ENCODE measurements at places on chromosomes 11 and 22.

DNA sequence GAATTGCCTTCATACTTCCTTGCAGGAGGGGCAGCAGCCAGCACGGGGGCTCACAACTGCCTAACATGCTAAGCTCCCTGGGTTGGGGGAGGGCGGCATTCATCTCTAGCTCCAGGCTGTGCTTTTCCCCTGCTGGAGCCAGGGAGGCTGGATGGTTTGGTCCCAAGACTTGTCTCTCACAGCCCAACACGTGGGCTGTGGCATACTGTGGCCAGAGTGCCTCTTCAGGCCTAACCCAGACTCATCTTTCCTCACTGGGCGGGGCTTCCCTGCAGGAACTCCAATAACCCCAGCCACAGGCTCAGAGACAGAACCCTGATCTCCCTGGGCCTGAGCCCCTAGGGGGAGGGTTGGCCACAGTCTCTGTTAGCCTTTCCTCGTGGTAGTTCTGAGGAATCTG, 121.9 kb upstream of the PLET1 start:
- no peak for DNase-seq

- DNase-seq = no peak
Measured at GRCh38 chr11:106813806-106814205, 204.5 kb downstream of the GUCY1A2 start.

DNA sequence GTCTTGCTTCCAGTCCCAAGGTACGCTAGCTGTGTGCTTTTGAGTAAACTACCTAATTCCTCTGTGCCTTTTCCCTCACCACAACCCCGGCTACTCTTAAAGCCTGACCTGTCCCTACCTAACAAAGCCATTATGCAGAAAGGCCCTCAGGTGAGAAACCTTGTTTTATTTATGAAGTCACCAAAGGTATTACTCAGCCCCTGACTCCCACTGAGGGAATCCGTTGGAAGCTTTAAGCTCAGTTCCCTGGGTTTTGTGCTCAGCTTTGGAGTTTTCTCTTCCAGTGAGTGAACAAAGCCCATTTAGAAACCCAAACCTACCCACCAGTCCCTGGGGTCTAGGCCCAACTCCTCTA, 90.9 kb downstream of the APIP start:
- DNase-seq = no peak

GRCh38 chr11:46414466-46414796, 22.9 kb upstream of the CHRM4 start:
- DNase-seq = no peak

- DNase-seq = no peak
Measured at GRCh38 chr11:40514124-40514523, 945.3 kb downstream of the LRRC4C start.

GRCh38 chr22:28051787-28052356, 132.8 kb upstream of the PITPNB start:
- peak; percentile 79 for DNase-seq

GRCh38 chr11:78228467-78228866, 39.7 kb downstream of the USP35 start:
- no peak for DNase-seq

GRCh38 chr11:74633406-74634393, 41.3 kb downstream of the POLD3 start:
- no peak for DNase-seq

GRCh38 chr11:107722662-107723061, 10.8 kb upstream of the SLN start:
- DNase-seq = no peak

DNA sequence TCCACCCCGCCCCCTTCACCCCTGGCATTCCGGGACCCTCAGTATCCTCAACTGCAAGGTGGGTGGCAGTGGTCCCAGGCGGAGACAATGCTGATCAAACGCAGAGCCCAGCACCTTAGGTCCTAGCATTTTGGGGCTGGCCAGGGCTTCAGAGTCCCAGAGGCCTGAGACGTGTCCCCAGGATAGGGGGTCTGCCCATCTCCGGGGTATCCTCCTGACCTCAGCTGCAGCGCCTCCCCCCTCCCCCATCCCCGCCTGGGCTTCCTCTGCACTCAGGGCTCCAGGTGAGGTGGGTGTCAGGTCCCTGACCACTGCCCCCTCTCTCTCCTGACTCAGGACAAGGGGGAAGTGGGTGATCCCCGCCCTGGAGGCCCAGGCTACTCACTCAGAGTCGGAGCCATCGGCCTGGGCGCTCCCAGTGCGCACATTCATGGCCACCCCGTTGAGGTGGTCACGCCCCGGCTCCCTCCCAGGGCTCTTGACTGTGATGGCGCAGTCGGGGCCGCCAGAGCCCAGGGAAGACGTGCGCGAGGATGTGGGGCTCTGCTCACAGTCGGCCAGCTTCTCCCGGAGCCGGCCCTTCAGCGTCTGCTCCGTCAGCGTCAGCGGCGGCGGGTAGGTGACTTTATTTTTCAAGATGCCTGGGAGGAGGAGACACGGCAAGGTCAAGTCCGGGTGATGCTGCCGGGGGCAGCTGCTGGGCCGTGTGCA, 28.3 kb downstream of the TRMU start:
- no peak for DNase-seq
